ENCODE measurements at places on chromosomes 7 and 10.

GRCh38 chr10:61067671-61068336 lies 123.8 kb upstream of the RHOBTB1 start:
- DNase-seq = no peak

DNA sequence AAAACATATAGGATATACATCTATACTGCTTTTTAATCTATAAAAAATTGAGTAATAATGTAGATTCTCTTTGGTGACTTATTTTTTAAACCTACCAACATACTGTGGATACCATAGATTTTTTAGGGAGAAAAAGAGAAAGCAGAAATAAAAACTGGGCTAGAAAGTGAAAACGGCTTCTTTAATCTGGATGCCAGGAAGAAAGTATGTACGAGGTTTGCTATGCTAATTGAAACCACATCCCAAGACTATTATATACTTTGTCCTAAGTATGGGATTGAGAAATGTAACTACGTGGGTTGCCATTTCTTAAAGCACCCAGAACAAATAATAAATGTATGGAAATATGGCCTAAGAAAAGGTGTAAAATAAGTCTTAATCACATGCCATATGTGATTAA lies 129.0 kb upstream of the NFE2L3 start:
- DNase-seq = no peak

GRCh38 chr7:84236398-84236797 lies 41.8 kb upstream of the SEMA3A start:
- no peak for DNase-seq

DNA sequence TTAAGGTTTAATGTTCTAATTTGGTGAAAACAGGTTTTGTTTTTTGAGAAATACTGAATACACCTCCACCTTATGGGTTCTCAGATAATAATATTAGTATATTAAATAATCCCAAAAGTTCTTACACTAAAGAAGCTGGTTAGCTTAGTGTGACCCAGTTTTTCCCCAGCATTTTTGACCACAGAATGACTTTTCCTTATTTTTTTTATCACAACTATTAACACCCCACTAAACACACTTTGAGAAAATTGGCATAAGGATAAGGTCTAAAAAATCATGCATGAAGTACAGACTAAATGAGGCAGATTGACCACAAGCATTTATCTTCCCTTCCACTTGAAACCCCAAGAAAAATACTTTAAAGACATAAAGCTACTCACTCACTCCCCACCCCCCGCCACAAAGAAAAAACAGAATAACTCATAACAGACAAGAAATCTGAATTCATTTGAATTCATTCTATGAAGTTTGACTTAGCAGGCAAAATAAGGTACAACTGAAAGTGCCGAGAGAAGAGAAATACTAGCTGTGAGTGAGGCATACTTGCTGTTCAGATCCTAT lies 49.7 kb upstream of the WNT16 start:
- DNase-seq = no peak

DNA sequence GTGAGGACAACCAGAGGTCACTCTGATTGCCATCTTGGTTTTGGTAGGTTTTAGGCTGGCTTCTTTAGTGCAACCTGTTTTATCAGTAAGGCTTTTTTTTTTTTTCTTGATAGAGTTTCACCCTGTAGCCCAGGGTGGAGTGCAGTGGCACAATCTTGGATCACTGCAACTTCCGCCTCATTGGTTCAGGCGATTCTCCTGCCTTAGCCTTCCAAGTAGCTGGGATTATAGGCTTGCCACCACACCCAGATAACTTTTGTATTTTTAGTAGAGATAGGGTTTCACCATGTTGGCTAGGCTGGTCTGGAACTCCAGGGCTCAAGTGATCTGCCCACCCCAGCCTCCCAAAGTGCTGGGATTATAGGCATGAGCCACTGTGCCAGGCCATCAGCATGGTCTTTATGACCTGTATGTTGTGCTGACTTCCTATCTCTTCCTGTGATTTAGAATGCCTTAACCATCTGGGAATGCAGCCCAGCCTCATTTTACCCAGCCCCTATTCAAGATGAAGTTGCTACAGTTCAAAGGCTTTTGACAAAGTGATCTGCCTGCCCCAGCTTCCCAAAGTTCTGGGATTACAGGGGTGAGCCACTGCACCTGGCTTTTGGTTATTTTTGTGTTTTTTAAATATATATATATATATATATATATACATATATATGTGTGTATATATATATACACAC lies 7.0 kb upstream of the ZNF425 start:
- DNase-seq = no peak

GRCh38 chr7:116971869-116972268 lies 18.6 kb downstream of the ST7 start:
- DNase-seq = no peak

GRCh38 chr7:37988721-37989650 lies 68.5 kb downstream of the EPDR1 start:
- DNase-seq = no peak

DNA sequence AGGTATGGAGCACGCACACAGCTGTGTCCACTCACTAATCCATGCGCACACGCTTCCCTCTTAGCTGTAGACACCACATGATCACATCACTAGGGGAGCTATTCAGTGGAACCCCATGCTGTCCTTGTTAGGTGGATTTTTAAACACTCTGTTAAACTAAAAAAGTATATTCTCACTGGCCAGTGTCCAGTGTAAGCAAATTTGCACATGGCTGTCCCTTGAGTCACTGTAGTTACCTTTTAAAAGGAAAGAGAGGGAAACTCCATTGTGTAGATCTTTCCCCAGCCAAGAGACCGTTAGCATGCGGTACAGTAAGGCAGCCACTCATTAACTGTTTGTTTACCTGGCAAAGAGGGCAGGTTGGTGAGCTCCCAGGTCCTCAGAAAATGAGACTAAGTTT lies 81.6 kb upstream of the INSYN2A start:
- no peak for DNase-seq

- DNase-seq = no peak
These were observed 13.7 kb upstream of the C10orf71 start for GRCh38 chr10:49285232-49285631.

DNA sequence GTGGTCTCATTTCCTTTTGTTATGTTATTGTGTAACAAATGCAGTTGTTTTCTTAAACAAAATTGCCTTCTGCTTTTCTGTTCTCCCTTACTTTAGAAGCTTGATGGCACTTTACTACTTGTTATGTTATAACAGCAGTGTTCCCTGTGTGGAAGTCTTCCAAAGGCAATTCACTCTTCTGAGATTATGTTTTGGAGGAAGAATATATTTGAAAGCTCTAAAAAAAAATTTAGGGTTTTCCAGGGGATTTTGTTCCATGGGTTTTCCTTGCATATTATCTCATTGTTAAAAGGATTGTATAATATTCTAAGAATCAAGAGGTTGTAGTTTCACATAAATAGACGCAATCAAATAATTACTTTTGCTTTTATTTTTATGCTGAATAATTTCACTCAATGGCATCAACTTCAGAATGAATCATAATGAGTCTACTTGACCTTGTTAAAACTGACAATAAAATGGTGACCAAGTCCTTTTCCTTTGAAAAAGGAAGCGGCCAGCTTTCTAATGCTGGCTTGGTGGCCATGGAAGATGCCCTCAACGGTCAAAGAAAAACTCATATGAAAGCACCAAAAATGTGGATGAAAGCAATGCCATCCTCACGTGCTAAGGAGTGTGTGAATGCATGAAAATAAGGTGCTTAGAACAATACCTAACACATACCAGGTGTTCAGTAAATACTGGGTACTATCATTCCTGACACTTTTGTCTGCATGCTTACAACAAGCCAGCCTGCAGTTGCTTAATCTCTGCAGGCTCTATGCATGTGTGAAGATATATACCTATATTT lies 92.4 kb upstream of the KLF6 start:
- no peak for DNase-seq

DNA sequence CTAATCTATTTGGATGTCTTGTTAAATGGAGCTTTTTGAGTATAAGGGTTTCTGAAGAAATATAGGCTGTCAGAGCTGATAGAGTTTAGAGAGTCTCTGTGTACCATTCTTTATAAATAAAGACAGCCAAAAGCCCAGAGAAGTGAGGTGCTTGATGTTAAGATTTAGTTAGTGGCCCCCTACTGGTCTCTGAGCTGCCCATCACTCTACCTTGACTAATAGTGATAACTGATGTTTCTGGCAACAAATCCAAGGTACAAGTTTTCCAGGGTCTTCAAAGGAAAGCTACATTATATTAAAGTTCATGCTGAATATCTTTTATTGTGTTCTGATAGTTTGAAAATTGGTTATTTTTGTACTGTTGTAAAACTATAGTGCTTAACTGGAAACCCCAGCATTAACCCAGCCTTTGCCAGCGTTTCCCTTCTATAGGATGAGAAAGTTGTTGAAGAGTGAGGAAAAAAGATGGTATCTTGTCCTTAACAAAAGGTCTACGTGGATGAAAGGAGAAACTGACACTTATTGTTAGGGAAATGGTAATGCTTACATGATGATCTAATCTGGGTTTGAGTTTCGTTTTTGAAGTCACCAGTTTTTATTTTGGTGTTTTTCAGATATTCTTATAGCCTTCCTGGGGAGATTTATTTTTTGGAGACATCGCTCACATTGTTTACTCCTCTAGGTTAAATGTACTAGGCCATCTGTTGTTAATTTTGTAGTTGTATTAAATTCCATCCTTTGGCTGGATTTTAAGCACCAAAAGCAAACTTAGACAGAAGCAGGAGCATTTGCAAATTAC lies 79.0 kb downstream of the AUTS2 start:
- DNase-seq = no peak

DNA sequence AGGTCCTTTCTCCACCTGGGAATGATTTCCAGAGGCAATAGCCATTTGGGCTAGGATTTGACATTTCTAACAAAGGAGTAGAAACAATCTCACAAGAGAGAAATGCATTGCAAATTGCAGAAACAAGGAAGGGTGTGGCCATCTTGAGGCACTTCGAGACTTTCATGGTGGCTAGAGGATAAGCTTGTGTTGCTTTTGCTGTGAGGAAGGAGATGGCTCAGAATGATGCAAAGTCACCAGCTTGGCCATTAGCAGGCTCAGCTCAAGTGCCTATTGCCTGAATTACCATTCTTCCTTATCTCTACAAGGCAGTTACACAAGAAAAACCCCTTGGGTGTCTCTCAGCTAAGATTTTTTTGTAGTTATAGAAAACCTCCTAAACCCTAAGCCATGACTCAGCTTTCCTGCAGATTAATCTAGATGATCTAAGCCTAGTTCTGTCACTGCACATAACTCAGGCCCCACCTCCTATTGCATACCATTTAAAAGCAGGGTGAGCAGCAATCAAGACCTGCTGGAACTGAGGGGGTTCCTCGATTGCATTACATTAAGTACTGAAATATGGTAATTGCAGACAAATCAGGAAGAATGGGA lies 683.1 kb downstream of the NRG3 start:
- no peak for DNase-seq

DNA sequence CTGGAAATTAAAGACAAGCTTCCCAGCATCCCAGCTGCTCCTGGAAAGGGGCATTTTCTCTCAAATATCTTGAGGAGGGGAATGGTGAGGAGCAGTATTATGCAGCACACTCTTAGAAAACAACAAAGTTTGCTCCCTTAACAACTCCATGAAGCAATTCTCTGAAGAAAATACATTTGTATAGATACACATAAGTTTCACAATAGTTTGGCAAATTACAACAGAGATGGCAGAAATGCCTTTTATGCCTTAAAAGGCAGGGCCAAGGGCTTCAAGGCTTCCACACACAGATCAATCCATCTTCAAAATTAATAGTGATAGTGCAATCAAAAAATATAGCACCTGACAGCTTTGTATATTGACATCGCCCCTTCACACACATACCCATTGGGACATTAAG lies 12.2 kb downstream of the DGKI start:
- DNase-seq = no peak

GRCh38 chr7:20222219-20222828 lies 5.1 kb upstream of the MACC1 start:
- DNase-seq = no peak

DNA sequence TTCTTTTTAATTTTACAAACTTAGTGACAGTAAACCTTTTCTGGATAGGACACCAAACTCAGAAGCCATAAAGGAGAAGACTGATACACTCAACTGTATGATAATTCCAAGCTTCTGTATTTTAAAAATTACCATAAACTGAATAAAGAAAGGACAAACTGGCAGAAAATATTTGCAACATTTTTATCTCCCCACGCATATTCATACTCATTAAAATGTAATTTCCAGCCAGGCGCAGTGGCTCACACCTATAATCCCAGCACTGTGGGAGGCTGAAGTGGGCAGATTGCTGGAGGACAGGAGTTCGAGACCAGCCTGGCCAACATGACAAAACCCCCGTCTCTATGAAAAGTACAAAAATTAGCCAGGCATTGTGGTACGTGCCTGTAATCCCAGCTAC lies 67.7 kb downstream of the HIBADH start:
- DNase-seq = no peak

GRCh38 chr7:14018751-14019150 lies 29.3 kb upstream of the ETV1 start:
- DNase-seq = no peak
